Glutamatergic neuron (in vitro differentiated cells): ENCODE measurements at places on chromosomes 12 and 14. TPM values are rescaled to one million over a fixed set of nuclear protein-coding genes. Genes with fewer than 3 reads are reported as not detected.

The PPTC7 gene
- 11.4 TPM for total RNA-seq

The MYO1H gene
- 0.27 TPM for total RNA-seq

The LLPH gene
- total RNA-seq, result 14.4 TPM

The SOAT2 gene
- total RNA-seq, result not detected

The SPTB gene
- 1.9 TPM for total RNA-seq
